ENCODE measurements at places on chromosomes 2 and 18.

DNA sequence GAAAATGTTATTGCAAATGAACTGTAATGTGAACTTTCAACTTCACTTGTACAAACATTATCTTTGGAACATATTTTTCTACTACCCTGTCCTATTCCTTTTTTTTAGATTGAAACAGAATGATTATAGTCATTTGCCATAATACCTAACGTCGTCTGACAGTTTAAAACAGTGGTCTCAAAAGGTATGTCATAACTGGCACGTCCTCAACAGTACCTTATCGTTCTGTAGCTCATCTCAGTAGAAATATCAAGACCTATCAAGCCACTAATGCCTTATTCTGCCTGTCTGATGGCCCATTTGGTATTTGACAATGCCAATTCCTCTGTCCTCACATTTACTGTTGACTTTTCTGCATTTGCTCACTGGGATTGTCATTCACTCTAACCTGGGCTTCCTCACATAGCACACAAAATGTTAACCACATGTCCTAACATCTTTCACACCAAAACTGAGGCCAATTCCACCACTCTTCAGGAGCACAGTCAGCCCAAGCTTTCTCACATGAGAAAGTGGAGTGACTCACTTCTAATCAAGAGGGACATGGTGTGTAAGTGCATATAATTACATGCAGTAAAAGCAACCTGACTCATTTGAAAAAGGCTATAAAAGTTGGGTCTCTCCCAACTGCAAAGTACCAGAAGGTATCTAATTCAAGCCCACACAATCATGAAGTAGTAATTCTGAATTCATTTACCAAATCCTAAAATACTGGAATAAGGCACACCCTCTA lies 34.8 kb downstream of the DNER start:
- DNase-seq: no peak

- DNase-seq: no peak
Measured at GRCh38 chr2:60958800-60959199, 58.7 kb upstream of the PEX13 start.

GRCh38 chr2:174327021-174327840 lies 7.5 kb upstream of the SP9 start:
- peak; percentile 66 for DNase-seq

DNA sequence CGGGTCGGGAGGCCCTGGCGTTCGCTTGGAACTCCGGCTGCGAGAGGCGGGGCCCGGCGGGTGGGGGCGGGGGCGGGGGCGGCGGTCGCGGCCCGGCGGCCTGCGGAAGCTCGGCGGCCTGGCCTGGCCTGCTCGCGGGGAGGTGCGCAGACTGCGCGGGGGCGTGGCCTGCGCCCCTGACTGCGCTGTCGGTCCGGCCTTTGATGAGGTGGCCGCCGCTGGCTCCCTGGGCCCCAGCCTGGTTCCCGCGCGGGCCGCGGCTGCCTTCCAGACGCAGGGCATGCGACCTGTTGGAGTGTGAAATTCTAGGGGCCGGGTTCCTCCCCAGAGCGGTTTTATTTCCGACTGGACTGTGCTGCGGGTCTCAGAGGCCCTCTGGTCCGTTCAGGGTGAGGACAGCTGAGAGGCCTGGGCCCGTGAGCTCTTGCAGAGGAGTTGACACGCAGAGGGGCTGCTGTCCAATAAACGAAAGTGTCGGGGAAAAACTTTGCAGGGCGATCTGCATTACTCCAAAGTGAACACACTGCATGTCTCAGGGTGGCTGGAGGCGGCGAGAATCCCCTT lies 629 bp downstream of the NRBP1 start:
- DNase-seq: peak; percentile 87

- DNase-seq: no peak
Measured at GRCh38 chr2:109440499-109441156, 173.1 kb downstream of the SEPTIN10 start.

DNA sequence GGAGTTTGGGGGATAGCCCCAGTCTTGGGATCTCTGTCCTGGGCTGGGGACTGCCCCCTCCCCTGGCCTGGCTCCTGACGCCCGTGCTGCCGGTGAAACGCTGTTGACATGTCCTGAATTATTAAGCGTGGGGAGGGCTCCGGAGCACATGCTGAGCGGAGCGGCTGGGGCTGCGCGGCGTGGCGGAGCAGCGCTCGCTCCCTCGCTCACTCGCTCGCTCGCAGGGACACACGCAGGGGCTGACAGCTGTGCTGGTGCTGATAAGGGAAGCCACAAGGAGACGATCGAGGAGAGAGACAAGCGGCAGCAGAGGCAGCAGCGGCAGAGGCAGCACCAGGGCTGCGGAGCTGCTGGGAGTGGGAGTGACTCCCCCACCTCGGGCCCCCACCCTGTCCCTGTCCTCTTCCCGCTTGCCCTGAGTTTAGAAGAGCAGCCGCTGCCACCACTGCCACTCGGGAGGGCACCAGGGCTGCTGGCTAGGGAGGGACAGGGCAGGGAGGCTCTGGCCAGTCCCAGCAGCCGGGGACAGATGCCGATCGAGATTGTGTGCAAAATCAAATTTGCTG lies at the start of gene ASIC4:
TSS of gene ASIC4 (plus strand) at position 287 of the 566 bp plus-strand sequence. CDS start at position 530, 243 bp downstream.
- DNase-seq: no peak

DNA sequence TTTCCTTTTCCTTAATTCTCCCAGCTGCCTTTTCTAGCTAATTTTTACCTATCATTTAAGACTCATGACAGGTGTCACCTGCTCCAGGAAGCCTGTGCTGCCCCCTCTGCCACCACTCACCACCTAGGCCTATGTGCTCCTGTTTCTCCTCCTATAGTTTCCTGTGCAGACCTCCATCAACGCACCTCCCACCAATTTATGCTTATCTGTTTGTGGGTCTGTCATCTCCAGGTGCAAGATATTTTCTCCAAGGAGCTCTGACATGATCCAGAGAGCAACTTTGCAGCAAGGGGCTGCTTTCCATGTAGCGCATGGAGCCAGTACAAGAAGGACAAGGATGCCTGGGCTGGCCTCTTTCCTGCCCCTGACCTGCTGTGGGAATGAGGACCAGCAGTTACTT lies 42.7 kb downstream of the SLC4A5 start:
- DNase-seq: no peak

DNA sequence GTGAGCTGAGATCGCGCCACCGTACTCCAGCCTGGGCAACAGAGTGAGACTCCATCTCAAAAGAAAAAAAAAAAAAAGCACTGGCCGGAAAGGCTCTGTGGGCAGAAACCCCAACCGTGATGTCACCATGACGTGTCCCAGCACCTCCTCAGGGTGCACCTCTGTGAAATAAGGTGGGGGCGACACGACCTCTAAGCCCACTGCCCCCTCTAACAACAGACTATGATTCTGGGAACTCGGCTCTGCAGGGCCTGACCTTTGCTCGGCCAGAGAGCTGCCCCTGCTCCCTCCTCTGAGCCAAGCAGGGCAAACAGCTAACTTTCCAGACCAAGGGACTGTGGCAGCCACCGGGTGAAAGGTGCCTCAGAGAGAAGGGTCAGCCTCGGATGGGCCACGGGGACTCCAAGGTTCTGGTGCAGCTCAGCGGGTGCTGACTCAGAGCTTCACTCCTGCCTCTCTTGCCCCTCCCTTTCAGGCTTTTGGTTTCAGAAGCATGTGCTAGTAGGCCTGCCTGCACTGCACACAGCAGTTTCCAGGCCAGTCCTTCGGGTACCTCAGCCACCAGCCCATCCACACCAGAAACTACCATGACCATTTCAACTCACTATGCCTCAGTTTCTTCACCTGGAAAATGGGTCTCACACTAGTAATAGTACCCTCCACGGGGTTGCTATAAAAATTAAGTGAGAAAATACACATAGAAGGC lies 8.0 kb downstream of the TMBIM1 start:
- DNase-seq: peak; percentile 76

GRCh38 chr2:220185766-220186305 lies 558.4 kb downstream of the SLC4A3 start:
- no peak for DNase-seq

GRCh38 chr2:173414823-173415322 lies 60.2 kb downstream of the CDCA7 start:
- DNase-seq: no peak

GRCh38 chr2:43389581-43390466 lies 163.4 kb upstream of the ZFP36L2 start:
- no peak for DNase-seq

DNA sequence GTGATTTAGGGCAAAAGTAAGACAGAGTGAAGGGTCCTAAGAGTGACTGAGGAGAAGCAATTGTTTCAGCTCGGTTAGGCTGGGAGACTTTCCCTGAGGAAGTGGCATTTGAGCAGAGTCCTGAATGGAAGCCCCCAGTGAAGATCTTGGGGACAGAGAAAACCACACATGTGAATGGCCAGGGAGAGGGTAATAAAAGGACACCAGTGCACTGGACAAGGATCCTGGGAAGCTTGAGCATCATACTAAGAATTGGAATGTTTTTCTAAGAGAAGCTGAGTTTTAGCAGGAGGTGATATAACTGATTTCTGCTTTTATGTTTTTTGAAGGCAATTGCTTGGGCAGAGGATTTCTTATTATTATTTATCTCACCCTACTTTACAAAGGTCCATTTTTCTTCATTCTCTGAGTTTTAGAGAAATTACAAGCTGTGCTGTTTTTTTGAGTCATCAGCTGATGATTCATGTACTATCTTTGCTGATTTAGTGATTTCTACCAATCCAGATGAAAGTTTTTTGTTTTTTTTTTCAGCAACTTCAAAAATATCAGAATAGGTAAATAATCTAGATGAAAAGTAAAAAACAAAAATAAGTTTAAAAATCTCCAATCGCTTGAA lies 43.5 kb downstream of the MFSD6 start:
- no peak for DNase-seq

DNA sequence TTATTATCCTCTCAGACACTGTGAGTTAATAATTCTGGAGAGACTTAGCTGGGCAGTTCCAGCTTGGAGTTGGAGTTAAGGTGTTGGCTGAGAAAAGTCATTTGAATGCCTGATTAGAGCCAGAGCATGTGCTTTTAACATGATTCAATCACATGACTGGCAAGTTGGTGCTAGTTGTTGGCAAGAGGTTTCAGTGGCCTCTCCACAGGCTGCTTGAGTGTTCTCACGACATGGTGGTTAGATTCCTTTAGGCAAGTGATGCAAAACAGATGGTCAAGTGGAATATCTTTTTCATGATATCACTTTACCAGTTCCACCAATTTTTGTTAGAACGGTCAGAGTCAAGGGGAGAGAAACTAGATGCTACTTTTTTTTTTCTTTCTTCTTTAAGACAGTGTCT lies 262.7 kb upstream of the FN1 start:
- DNase-seq: no peak

DNA sequence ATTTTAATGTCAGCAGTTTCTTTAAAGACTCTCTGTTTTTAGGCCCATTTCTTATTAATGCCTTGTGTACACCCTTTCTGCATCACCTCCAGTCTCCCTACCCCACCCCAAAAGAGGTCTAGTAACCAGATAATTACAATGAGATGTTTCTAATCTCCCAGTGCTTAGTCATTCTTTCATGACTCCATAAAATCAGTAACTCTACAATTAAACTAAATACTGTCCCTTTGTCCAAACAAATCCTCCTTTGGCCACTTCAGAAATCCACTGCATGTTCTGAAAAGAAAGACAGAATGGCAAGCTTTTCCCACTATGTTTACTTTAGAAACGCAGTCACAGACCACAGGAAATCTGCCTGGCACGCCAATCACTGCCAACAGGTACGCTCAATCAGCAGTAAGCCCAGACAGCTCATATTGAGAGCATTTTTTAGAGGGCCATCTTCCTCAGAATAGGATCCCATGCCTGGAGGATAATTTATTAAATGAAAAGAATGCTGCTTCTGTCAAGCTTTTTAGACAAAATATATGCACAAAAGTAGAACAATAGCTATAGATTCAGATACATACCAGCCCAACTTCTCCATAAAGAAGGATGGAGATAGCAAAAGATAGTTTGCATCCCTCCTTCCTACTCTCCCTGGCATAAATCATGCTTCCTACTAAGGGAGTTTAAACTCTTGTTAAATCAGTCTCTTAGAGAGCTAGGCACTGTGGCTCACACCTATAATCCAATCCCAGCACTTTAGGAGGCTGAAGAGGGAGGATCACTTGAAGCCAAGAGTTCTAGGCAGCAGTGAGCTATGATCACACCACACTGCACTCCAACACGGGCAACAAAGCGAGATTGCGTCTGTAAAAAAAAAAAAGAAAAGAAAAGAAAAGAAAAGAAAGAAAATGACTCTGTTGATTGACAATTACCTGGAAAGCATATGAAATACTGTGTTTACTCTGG lies 14.6 kb downstream of the CLASP1 start:
- no peak for DNase-seq

GRCh38 chr2:30277582-30277981 lies 46.2 kb downstream of the LBH start:
- peak; percentile 43 for DNase-seq

DNA sequence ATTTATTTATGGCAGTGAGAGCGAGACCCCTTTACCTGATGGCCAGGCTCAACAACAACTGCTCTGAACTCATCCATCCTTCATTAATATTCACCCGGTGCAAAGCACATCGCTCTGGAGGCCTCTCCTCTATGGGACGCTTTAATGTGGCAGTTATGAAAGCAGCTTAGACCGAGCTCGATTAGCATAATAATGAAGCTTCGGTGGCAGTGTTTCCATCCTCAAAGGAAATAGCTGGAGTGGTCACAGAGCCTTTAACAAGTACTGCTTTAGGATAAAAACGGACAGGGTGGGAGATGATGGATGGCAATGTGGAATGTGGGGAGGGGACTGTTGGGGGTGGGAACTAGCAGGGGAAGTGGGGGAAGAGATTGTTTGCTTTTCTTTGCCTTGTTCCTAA lies 243.9 kb downstream of the SLC4A3 start:
- DNase-seq: no peak

DNA sequence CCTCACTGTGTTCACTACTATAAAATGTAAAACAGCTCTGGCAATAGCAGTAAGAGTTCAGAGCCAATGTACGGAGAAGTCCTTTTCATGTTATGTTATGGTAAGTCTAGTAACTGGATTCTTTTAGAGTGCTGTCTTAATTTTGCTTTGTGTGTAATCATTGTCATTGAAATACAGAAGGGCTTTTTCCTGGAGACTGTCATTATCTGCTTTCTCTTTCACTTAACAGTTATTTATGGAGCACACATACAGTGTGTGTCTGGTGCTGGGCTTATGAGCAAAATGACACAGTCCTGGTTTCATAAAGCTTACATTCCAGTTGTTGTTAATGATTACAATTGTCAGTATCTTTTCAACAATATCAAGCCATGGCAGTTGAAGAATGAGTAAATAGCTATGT lies 95.5 kb downstream of the CCDC102B start:
- no peak for DNase-seq

DNA sequence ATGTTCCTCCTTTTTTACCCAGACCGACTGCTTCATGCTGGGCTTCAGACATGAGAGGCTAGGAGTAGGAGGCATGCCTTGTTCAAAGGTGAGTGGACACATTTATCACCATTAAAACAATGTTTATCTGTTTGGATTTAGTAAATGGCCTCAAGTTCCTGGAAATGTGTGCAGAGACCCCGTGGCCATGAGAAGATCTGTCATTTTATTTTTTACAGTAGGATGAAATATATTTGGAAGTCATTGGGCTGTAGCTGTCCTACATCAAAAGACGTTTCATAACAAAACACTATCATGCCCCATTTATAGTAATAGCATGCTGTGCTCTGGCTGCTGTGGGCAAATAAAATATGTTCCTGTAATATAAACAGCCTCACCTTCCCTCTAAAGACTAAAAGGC lies 403.9 kb upstream of the TNP1 start:
- no peak for DNase-seq

- DNase-seq: no peak
Measured at GRCh38 chr2:6358985-6359384, 506.7 kb downstream of the CMPK2 start.

- DNase-seq: no peak
Measured at GRCh38 chr2:188367164-188367563, 75.5 kb downstream of the GULP1 start.
